ENCODE measurements at places on chromosomes 3 and 15. TPM values are rescaled to one million over a fixed set of nuclear protein-coding genes. Genes with fewer than 3 reads are reported as not detected.

GRCh38 chr3:43153216-43154083 lies 47.6 kb upstream of the POMGNT2 start:
- H3K27ac ChIP-seq: no peak overlapping the region
- DNase-seq: no peak
- H3K27me3 ChIP-seq: no peaks in the 10 kb centered on the region
- no peak overlapping the region for H3K4me3 ChIP-seq

- no peaks in the 10 kb centered on the region for H3K4me1 ChIP-seq
- H3K27ac ChIP-seq: no peak overlapping the region
- peaks cover 3% of the 10 kb centered on the region for H3K27me3 ChIP-seq
- H3K36me3 ChIP-seq: no peaks in the 10 kb centered on the region
Measured at GRCh38 chr3:14330508-14330907, 71.9 kb upstream of the SLC6A6 start.

DNA sequence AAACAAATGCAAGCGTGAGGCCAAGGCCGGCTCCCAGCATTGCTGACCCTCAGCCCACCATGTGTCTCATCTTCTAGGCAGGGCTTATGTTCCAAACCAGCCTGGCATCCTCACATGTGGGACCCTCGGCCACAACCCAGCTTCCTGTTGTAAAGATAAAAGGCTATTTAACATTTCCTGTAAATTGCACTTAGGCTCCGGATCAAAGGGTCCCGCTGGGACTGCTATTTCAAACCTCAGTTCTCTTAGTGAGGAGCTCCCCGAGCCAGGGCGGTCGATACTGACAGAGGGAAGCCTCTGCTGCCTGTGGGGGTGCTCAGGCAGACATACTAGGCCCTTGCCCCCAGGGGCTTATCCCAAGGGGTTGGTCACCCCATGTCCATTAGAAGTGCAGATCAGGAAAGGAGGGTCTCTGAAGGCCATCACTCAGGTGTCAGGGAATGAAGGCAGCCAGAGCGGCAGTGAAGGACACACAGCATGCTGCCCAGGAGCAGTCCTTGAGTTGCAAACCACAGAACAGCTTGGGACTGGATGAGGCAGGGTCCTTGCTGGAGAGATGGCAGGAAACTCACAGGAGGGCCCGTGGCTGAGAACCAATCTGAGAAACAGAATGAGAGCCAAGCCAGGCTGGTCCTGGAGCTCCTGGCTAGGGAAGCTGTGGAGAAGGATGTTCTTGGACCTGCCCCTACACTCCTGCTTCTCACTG lies 239.9 kb downstream of the TLE3 start:
- peak; percentile 39 for DNase-seq
- peaks cover 3% of the 10 kb centered on the region for H3K27me3 ChIP-seq
- H3K4me3 ChIP-seq: no peak overlapping the region

DNA sequence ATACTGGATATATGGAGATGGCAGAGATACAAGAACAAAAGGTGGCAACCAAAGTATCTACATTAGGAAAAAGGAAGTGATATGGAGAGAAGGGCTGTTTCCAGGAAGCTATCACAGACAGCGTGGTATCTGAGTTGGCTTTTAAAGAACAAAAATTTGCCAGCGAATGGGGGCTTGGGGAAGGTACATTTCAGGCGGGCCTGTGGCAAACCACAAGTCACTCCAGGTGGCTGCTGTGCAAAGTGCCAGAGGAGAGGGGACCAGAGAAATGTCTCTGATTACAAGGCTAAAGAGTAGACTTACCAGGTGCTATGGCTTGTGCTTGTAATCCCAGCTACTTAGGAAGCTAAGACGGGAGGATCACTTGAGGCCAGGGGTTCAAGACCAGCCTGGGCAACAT lies 91.1 kb downstream of the MSL2 start:
- H3K27ac ChIP-seq: no peak overlapping the region
- H3K4me3 ChIP-seq: no peak overlapping the region
- H3K4me1 ChIP-seq: peaks cover 17% of the 10 kb centered on the region
- DNase-seq: peak; percentile 19
- H3K36me3 ChIP-seq: no peaks in the 10 kb centered on the region
- H3K27me3 ChIP-seq: no peaks in the 10 kb centered on the region

The CHDH gene
- total RNA-seq: 0.22 TPM
